ENCODE measurements at places on chromosomes 7 and 10.

- DNase-seq = no peak
Observed at GRCh38 chr7:64998865-64999164, 7.7 kb downstream of the ERV3-1 start.

- no peak for DNase-seq
Observed at GRCh38 chr7:151374139-151374538, 32.5 kb downstream of the NUB1 start.

GRCh38 chr10:26857991-26858706 lies 2.6 kb downstream of the ABI1 start:
- no peak for DNase-seq

GRCh38 chr10:94218493-94219183 lies 144.1 kb downstream of the NOC3L start:
- DNase-seq = no peak

DNA sequence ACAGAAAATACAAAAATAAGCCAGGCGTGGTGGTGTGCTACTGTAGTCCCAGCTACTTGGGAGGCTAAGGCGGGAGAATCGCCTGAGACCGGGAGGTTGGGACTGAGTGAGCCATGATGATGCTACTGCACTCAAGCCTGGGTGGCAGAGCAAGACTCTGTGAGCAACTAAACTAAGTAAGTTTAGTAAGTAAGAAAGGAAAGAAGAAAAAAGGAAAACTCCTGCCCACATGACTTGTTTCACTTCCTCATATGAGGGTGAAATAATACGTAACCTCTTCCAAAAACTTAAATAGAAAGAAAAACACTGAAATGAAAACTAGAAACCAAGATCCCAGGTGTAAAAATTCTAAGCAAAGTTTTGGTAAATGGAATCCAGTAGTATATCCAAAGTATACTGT lies 79.6 kb downstream of the LARP4B start:
- no peak for DNase-seq

DNA sequence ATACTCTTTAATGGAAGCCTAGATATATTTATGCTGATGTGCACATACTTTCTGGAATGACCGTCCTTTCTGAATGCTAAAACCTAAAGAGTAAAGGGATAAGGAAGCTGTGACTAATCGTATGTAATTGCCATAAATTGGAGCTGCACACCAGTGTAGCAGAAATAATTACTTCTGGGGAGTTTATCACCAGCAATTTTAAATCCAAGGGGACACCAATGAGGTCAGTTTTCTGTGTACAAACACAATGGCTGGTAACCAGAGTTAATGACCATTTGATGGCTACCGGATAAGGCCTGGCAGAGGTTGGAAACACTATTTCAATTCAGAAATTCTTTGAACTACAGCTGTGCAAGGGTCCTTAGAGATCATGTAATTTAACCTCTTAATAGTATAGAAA lies 670.1 kb downstream of the REEP3 start:
- peak; percentile 25 for DNase-seq

DNA sequence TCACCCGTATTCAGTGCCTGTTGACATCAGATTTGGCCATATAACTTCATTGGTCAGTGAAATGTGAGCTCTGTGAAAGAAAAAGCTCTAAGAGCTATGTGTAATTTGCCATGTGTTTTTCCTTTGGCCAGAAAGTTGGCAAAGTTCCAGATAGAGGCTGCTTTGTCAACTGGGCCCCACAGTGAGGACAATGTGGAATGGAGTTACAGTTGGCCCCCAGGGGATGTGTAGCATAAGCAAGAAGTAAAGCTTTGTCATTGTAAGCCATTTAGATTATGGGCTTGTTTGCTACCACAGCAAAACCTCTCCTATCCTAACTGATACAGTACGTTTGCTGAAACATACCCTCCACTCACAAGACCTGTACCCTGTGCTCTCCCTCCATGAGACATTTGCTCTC lies 119.1 kb upstream of the HABP2 start:
- DNase-seq = no peak

DNA sequence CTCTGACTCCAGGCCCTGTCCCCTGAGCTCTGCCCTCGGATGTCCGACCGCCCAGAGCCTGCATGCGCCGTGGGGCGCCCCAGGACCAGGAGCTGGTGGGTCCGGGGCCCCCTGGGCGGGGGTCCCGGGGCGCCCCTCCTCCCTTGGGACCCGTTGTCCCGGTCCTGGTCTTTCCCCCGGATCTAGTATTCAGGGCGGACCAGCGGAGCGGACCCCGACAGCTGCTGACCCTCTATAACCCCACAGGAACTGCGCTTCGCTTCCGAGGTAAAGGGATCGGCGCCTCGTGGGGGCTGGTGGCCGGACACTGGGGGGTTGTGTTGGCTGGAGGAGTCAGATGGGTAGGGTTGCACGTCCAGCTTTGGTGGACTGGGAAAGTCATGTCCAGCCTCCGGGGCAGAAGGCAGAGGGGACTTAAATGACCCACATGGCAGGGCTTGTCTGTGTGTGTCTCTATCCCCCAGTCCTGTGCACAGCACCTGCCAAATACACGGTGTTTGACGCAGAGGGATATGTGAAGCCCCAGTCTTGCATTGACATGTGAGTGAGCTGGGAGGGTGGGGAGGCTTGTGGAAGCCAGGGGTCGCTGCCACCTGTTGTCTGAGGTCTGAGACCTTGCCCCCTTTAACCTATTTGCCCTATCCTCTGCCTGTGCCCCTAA lies 520 bp downstream of the MOSPD3 start:
- no peak for DNase-seq

GRCh38 chr7:104928721-104929400 lies 85.1 kb upstream of the KMT2E start:
- DNase-seq = no peak

DNA sequence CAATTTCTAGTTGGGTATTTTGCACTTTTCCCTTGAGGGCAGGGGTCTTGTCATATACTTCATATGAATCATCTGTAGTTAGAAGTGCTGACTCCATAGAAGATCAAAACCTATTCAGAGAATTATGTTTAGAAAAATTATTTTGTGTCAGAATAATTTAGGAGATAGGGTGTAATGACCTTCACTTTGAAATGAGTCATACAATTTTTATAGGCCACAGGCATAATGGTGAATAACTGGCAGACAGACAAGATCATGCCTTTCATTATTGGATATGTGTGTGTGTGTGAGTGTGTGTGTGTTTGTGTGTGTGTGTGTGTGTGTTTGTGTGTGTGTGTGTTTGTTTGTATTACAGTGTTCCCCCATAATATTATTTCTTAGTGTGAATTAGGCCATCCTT lies 523.0 kb downstream of the ANKRD7 start:
- no peak for DNase-seq

- DNase-seq = no peak
Observed at GRCh38 chr7:54076616-54077015, 465.6 kb upstream of the VSTM2A start.

DNA sequence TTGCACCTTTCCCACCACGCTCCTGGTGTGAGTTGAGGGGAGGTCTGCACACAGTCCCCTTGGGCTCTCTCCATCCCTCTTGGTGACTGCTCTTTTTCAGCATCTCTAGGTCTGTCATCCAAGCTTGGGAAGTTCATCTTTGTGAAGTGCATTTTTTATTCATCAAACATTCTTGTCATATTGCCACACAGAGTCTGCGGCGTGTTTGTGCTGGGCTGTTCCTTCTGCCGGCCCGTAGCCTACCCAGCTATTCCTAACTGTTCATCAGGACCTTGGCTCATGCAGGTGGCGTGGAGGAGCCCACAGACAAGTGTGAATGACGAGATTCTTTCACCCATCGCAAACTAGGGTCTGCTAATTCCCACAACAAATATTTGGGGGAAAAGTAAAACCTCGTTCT lies 164.8 kb downstream of the RTKN2 start:
- DNase-seq = no peak

- DNase-seq = peak; percentile 98
Observed at GRCh38 chr7:91264046-91264923, at the start of gene FZD1. Gene FZD1 (plus strand): TSS chr7:91264433. CDS start chr7:91264881, 448 bp downstream.

DNA sequence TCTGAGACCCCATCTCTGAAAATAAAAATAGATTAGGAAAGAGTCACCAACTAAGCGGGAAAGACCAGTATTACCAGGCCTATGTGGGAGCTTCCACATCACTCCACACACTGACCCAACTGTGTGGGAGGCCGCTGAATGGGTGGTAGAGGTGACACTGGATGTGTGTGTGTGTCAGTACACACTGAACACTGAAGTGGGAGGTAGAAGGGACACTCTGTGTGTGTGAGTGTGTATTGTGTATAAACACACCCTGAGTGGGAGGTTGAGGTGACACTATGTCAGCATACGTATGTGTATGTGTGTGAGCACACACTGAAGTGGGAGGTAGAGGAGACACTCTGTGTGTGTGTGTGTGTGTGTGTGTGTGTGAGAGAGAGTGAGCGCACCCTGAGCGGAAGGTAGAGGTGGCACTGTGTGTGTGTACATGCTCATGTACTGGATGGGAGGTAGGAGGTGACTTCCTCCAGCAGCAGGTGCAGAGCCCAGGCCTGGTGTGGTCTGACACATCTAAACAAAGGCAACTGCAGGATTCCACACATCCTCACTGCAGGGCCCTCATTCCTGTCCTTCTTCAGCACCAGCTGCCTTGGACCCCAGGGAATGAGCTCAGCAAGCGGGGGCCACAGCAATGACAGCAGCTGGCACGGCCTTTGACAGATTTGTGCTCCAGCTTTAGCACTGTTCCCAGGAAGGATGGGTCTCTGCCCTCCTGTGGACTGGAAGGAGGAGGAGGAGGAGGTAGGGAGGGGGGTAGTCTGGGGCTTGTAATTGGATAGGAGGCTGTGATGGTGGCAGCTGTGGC lies 26.5 kb upstream of the RBM20 start:
- DNase-seq = no peak

DNA sequence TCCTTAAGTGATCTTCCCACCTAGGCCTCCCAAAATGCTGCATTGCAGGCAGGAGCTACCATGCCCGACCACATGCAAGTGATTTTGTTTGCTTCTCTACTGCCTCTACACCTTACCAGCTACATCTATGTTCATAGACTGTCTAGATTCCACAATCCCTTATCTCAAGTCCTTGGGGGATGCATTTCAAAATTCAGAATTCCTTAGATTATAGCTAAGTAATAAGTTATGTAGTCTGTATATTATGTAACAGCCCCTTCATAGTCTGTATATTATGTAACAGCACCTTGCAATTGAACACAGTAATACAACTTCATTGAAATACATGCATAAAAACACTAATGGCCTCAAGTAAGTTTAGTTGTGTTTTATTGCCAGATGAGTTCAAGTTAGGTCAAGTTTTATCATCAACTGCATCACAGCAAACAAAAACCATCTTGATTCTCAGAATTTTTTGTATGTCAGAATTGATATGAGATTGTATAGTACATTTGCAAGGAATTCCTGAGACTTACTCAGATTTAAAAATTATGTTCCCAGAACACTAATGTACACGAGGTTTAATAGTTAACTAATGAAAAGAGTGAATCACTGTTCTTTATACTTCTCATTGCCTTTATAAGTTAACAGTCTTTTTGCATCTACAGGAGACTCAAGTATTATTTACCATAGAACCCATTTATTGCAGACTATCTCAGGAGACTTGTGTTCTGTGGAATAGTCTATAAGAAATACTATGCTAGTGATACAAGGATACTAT lies 11.6 kb upstream of the FOXP2 start:
- DNase-seq = no peak

- no peak for DNase-seq
Observed at GRCh38 chr7:134567368-134567767, 18.5 kb downstream of the AKR1B15 start.

DNA sequence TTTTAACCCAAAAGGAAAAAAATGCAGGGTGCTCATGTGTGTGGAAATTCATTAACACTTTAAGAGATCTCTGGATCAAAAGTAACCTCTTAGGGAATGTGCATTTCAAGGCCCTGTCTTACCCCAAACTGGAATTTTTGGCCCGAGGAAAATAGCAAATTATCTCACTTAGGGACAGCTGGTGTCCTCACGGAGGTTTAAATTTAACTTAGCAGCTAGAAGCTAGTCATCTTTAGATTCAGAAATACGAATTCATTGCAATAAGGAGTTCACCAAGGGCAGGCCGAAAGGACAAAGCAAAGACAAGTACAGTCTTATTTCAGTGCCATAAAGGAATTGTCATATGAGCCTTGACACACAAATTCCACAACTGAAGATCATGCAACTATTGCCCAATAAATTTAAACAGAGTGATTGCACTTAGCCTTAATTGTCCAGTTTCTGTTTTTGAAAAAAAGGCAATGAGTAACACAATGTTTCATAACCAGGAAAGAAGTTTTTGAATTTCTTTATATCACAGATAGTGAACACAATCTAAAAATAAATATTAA lies 22.4 kb upstream of the SEMA3C start:
- no peak for DNase-seq

GRCh38 chr10:14047431-14047830 lies 283.3 kb downstream of the FRMD4A start:
- DNase-seq = no peak

DNA sequence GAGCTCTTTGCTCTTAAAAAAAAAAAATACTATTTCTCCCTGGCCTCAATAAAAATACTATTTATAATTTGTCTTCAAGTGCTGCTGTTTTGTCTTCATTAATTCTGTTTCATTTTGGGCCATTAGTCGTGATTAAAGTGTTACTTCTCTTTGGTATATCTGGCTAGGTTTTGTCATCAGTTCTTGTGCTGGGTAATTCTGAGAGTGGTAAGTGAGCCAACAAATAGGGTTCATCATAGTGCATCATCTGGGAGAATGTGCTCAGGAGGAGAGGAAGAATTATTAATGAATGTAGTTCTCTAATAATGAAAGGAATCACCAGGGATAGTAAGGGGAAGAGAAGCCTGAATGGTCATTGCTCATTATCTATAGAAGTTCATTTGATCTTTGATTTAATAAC lies 70.0 kb downstream of the LCOR start:
- DNase-seq = no peak

DNA sequence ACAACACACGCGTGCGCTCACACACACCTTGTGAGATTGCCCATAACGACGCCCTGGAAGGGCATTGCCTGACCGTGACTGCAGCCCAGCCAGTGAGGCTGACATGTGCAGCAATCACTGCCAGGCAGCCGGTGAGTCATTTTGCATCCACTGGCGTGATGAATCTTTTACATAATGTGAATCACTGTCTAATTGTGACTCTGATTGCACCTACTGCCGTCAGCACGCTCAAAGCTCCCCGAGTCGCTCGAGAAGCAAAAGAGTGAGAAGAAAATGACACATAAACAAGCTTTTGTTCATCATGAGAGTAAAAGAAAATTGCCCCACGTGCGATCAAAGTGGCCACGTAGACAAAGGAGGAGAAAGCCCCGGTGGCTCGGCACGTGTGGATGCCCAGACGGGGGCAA lies 117.4 kb upstream of the PFKP start:
- no peak for DNase-seq
